ENCODE measurements at places on chromosomes 12 and 14.
A peak's percentile ranks its signal among the peaks of the same experiment; 100 is the strongest.

DNA sequence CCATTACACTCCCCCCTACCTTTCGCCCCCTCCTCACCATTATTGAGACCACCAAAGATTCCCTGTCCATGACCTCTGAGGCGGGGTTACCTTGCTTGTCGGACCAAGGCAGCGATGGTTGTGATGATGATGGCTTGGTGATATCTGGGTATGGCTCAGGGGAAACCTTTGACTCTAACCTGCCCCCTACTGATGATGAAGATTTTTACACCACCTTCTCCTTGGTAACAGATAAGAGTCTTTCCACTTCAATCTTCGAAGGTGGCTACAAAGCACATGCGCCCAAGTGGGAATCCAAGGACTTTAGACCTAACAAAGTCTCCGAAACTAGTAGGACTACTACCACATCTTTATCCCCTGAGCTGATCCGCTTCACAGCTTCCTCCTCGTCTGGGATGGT, 350.2 kb downstream of the DIO2 start:
- DNase-seq, result no peak

DNA sequence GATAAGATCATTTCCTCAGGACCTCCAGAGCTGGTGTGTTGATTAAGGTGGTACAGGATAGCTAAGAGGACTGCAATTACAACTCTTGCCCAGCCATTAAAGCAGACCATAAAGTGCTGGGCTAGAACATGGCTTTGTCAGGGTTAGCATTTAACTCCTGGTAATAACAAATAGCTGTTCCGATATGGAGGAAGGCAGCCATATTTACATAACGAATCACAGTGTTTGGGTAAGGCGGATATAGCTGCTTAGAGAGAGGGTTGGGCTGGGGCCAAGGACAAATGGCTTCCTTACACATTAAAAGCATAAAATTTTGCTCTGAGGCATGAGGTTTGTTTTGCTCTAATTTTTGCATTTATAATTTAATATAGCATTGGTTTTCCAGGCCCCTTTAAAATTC, 297.7 kb upstream of the DDHD1 start:
- DNase-seq, result peak; percentile 60

DNA sequence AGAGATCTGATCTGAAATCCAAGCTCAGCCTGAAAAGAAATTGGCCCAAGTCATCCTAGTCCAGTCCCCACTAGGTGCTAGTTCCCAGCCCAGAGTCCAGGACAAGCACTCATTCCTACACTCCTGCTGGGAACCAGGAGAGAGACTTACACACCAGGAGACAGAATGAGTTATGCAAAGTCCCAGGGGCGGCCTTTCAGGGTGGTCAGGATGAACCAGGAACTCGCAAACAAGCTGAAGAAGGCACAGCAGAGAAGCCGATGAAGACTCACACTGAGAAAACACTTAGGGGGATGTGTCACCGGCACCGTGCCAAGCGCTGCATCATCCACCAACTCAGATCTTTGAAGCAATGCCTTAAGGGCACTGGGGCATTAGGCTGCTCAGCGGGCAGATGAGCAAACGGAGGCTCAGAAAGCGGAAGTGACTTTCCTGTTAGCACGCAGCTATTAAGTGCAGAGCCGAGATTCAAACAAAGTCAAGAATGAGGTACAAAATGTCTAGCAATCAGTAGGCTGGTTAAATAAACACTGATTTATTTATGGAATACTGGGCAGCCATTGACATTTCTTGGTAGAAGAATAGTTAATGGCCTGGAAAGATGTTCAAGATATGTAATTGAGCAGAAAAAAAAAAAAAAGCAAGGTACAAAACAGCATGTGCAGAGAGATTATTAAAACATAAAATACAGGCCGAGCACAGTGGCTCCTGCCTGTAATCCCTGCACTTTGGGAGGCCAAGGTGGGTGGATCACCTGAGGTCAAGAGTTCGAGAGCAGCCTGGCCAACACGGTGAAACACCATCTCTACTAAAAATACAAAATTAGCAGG, 78.7 kb downstream of the LRRC74A start:
- peak; percentile 60 for DNase-seq

DNA sequence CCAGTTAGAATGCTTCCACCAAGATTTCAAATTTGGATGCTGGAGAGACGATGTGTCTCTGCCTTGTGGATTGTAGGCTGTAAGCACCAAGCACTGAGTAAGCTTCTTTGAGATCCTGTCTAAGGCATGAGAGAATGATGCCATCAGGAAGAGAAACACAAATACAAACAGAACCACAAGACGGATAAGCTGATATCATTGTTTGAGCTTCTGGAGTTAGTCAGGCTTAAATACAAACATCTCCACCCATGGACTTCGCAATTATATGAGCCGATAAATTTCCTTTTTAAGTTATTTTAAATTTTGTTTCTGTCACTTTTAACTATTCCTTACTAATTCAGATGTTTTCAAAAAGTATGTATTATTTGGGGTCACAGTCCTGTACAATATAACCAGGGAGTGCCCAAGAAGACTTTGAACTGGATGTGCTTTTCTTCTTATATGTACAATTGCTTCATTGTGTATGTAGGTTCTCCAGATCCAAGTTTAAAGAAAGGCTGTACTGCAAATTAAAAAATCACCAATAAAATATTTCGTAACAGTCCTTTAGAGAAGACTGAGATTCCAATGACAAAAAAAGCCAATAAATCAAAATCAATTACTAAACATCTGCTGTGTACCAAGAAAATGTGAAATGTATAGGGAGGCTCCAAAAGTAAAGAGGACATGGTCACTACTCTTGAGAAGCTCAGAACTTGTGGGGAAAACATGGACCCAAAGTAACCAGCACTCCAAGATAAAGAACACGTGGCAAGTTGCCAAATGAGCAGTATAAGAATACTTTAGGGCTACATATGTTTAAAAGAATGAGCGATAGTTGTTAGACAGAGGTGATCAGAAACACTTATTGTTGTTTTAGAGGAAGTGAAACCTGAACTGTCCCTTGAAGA, 274.1 kb downstream of the ADAMTS20 start:
- DNase-seq, result no peak

GRCh38 chr12:15497671-15498292, 175.5 kb downstream of the PTPRO start:
- no peak for DNase-seq

DNA sequence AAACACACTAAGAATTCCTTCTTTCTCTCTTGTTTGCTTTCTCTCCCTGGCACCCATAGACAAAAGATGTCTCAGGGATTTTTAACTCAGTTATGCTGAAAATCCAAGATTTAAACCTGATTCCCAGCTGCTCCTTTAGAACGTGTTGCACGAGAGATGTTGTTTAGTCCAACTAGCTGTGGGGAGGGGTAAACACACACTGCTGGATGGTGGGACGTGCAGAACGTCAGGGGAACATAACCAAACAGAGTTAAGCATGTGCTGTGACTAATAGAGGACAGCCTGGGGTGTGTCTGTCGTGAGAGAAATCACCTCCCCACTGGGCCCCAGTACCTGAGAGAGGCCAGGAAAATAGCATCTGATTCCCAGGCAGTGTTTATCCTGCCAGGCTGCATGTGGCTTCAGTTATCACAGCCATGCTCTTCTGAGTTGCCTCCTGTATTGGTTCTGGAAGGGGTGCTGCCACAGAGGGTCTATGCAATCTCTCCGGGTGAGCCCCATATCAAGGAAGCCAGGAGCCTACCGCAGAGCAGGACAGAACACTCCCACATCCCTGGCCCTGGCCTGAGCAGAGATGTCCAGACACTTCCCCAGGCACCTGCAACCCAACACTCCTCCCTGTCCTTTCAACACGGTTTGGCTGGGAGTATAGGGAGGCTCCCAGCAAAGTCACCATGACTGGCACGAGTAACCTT, 112.7 kb upstream of the EGLN3 start:
- DNase-seq, result no peak

DNA sequence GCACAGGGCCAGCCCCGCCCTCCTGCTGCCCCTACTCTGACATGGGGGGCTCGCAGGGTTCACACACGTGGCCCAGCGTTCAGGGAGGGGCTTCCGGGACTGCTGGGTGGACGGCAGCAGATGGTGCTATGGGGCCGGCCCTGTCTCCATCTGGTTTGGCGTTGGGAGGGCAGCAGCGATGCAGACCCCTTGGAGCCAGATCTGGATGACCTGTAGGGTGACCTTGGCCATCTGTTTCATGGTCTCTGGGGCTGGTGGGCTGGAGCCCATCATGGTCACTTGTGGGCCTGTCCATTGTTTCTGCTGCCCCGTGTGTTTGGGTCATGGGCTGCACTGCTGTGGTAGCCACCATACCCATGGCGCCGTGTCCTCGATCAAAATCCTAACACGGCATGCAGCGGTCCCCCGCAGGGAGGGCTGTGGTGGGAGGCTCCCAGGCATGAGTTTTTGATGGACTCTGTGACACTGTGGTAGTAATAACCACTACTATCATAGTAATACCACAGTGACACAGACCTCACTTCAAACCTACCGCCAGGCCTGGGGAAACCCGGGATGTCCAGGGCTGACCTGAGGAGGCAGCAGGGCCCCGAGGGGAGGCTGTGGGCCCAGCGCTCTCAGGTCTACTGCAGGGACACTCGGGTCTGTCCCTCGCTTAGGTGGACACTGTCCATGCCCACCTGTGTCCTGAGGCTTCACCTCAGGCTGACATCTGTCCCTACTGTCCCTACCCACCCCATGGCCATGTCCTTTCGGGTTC, 359.4 kb downstream of the TMEM121 start:
- peak; percentile 14 for DNase-seq

- DNase-seq, result peak; percentile 5
Observed at GRCh38 chr12:122688291-122688690, 14.9 kb downstream of the HCAR2 start.
